Renal pelvis (tissue), 12 donors: ENCODE measurements at places on chromosomes 13 and 19. TPM values are rescaled to one million over a fixed set of nuclear protein-coding genes. Genes with fewer than 3 reads are reported as not detected.

Gene SIGLEC11
- polyA plus RNA-seq = 3.2 TPM

Gene NCCRP1
- 1.6 TPM for polyA plus RNA-seq

Gene AP3D1
- 116 TPM for polyA plus RNA-seq

Gene CGB5
- not detected for polyA plus RNA-seq

Gene ASF1B
- polyA plus RNA-seq = 20.3 TPM

Gene MTRF1
- polyA plus RNA-seq = 18.0 TPM

Gene MEIOSIN
- polyA plus RNA-seq = not detected

DNA sequence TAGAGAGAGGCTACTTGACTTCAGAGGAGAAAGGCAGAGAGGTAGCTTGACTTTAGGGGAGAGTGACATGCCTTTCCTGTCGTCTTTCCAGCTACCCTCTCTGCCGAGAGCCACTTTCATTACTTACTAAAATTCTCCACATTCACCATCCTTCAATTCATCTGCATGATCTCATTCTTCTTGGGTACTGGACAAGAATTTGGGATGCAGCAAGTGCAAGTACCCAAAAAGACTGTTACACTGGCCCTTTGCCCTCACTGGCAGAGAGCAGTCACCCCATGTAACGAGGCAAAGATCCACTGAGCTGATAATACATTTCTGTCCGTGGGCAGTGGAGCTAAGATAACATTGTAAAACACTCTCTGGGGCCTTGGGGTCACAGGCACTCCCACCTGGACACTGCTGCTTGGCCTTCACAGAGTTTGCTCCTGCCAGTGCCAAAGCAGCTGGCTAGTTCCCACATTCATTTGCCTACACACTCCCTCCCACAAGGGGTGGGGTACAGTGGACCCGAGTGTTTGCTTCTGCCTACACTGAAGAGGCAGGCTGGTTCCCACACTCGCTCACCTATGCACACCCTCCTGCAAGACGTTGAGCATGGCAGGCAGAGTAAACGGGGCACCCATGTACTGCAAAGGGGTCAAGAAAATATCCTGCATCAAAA, 1276.9 kb upstream of the PCDH9 start:
- no peak for DNase-seq

DNA sequence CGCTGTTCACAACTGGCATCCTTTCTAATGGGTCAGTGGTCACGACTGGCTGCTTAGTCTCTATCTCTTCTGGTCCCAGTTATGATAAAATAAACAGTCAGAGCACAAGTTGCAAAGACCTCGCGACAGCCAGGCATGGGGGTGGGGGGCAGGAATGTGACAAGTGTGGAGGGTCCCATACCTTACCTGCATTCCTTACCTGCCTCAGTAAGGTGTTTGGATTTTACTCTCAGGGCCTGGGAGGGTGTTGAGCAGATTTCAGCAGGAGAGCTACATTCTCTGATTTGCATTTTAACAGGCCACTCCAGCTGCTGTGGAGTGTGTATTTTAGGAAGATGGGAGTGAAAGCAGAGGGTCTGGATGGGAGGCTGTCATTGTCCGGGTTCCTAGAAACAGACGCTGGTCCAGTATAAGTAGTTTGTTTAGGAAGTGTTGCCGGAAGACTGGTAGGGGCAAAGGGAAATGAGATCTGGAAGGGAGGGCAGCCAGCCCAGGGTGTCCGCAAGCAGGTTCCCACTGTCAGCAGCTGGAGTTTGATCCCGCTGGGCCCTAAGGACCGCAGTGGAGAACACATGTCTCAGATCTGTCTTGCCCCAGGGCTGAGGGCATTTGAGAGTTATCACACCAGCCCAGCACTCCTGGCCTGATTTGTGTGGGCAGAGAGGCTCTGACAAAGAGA, 920.0 kb downstream of the UQCRFS1 start:
- DNase-seq = peak; percentile 23

DNA sequence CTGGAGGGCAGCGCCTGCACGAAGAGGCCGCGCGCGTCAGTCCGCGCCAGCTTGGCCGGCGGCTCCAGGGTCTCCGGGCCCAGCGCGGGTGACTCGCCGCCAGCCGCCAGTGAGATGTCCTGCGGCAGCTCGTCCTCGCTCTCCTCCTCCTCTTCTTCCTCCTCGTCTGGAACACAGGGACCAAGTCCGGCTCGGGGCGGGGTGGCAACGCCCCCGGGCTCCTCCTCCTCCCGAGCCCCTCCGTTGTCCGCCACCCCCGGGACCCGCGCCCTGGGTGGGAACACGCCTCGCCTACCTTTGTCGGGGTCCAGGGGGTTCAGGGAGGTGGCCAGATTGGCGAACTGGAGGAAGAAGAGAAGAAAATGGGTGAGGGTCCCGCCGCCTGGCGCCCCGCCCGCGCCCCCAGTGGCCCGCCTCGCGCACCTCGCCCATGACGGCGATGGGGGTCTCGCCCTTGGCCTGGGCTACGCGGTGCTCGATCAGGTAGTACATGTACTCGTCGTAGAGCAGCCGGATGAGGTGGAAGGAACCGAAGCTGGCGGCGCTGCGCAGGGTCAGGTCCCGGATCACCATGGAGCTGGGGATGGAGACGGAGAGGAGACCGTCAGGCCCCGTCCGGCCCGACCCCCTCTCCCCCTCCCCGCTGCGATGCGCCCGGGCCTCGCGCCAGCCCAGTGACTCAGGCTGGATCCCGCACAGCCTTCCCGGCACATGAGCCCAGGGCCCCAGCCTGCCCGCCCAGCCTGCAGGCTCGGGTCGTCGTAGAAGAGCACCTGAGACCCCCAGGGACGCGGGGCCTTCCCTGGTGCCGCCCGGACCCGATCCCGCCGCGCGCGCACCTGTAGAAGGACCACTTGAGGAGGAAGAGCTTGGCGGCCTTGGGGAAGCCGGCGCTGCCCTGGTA, 10.6 kb downstream of the DCAF15 start:
- DNase-seq = no peak

DNA sequence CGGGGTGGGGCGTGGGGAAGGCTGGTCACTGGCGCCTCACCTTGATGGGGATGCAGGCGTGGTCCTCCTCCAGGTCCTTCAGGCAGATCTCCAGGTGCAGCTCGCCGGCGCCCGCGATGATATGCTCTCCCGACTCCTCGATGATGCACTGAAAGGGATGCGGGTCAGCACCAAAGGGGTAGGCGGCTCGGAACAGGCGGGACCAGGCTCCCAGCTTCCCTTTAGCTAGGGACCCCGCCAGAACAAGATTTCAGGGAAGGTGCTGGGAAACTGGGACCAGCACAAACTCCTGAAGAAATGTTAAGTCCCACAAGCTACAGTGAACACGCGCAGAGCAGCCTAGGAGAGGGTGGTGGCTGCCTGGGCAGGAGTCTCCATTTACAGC, 6.0 kb downstream of the EEF2 start:
- no peak for DNase-seq

- peak; percentile 69 for DNase-seq
Observed at GRCh38 chr19:29714953-29715700, at the start of gene C19orf12. Gene C19orf12 (minus strand): TSS chr19:29715261. CDS start chr19:29708413, 6,848 bp downstream.

GRCh38 chr19:15252398-15253018, 20.3 kb upstream of the EPHX3 start:
- no peak for DNase-seq

DNA sequence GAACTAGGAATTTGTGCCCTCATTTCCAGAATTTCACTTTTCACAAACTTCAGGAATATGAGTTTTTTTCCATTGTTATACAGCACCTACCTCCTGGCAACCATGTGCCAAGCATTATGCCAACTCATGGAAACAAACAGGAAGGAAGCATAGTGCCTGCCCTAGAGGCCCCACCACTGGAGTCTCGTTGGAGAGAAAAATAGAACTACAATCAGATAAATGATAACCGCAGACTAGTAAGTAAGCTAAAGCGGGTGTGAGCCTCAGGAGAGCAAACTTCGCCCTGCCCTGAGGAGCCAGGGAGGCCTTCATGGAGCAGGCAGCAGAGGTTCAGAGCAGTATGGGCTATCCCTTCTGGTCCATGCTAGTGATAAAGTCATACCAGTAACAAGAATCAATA, 75.9 kb downstream of the FRY start:
- DNase-seq = no peak

DNA sequence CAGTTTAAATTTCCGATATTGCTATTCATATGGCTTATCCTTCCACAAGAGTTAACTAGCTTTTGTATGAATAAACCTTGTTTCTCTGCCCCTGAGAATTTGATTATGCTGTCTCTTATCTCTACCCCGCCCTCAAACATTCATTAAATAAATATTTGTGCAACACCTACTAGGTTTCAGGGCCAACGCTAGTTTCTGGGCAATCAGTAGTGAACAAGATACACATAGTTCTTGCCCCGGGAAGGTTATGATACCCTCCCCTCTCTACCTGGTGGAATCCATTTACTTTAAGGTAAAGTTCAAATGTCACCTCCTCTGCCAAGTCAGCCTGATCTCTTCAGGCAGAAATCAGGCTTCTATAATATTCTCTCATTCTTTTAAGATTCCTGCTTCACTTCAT, 16.6 kb upstream of the USP12 start:
- DNase-seq = no peak

DNA sequence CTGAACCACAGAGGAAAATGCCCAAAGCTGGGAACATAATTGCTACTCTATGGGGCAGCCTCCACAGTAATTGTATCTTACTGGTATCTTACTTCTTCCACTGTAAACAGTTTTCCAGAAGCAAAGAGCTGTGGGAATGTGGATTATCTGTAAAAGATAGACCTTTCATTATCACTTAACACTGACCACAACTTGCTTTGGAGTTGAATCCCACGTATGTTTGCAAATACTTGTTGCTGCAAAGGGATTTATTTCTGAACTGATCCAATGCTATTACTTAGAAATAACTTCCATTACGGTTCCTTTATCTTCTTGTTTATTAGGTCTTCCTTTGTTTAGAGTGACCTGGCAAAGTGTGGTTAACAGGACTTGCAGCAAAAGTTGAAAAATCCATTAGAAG, 218.1 kb downstream of the KCTD12 start:
- DNase-seq = no peak

GRCh38 chr19:10279737-10280442, 6.9 kb upstream of the ICAM4 start:
- no peak for DNase-seq

- DNase-seq = no peak
Observed at GRCh38 chr19:57558525-57558924, 1.1 kb downstream of the ZNF550 start.
